ENCODE measurements at places on chromosomes 3 and 15.
A peak's percentile ranks its signal among the peaks of the same experiment; 100 is the strongest.

- DNase-seq = no peak
These were observed 38.4 kb downstream of the NDUFB4 start for GRCh38 chr3:120634539-120634938.

GRCh38 chr15:51024735-51025453 lies 69.8 kb downstream of the TNFAIP8L3 start:
- no peak for DNase-seq

- no peak for DNase-seq
These were observed 104.4 kb downstream of the TMCO5A start for GRCh38 chr15:38038659-38039442.

- no peak for DNase-seq
These were observed 48.8 kb upstream of the TMCO5A start for GRCh38 chr15:37885651-37886050.

DNA sequence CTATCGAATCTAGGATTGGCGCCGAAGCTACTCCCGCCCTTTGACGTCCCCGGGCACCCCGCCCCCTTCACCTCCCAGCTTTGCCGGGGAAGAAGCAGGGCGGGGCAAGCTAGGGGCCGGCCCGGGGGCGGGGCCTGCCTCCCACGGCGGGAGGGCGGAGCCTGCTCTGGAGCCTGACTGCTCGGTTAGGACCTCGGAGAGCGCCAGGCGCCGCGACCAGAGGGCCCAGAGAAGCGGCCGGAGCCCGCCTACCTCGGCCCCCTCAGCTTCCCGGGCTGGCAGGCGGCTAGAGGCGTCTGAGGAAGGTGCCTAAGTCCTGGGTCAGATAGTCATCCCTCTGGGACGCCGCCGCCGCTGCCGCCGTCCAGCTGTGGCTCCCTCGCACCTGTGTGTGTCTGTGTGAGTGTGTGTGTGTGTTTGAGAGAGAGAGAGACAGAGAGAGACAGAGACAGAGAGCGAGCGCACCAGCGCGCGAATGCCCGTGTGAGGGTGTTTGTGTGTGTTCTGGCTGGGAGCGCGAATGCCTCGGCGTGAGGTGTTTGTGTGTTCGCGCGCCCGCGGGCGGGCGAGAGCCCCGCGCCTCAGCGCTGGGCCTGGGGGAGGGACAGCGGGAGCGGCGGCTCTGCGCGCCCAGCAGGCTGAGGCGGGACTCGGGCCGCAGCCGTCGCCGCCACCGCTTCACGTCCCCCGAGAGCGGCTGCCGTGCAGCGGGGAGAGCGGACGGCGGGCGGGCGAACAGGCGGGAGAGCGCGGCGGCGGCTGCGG lies at the start of gene STXBP5L:
TSS of gene STXBP5L (plus strand) at position 176 of the 765 bp plus-strand sequence. CDS start 1,374 bp downstream, outside the sequence.
- DNase-seq = peak; percentile 84

DNA sequence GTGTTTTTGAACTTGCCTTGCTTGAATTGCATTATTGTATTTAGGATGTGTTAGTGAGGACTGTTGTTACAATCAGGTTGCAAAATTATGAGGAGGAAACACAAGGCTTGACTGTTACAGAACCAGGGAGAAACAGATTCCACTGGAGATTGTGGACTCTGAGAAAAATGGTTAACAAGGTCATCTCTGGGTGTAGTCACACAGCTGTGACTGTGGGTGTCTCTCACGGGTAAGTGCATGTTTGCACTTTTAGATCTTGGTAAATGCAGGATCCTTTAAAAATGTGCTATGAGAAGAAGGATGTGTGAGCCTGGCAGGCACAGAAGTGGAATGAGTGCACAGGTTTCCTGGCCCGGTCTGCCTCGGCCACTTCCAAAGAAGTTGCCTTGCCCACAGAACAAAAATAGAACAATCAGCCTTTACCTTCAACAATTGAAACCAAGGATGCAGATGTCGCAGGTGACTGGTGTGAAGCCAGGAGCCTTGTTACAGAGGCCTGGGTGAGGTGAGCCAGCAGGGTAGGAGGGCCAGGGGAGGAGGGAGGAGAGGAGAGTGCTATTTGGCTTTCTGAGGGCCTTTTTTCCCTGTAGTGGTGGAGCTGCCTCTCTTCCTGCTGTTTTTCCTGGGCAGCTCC lies 68.0 kb downstream of the ABHD5 start:
- DNase-seq = no peak

DNA sequence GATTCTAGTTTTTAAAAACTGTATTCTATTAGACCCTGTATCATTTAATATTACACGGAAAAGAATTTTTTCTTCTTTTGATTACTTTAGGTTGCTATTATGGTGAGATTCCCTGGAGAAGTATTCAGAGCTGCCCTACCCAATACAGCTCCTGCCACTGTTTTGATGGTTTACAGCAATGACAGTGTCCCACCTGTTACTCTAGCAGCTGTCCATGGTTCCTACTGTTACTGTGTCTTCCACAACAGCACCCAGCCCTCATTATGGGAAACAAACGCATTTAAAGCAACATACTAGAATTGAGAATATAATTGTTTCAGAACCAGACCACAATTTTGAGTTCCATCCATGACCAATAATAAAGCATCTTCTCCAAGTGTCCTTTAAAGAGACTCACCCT lies 450.7 kb downstream of the SHQ1 start:
- no peak for DNase-seq

GRCh38 chr15:90337256-90337655 lies 14.8 kb upstream of the ZNF774 start:
- no peak for DNase-seq

GRCh38 chr15:74982183-74982582 lies 13.2 kb upstream of the SCAMP5 start:
- DNase-seq = no peak

GRCh38 chr15:85330901-85331588 lies 49.4 kb upstream of the AKAP13 start:
- peak; percentile 3 for DNase-seq

DNA sequence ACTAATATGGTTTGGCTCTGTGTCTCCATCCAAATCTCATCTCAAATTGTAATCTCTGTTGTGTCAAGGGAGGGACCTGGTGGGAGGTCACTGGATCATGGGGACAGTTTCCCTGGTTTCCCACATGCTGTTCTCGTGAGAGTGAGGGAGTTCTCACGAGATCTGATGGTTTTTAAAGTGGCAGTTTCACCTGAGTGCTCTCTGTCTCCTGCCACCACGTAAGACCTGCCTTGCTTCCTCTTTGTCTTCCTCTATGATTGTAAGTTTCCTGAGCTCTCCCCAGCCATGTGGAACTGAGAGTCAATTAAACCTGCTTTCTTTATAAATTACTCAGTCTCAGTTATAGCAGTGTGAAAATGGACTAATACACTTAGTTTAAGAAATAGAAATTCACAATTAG lies 228.9 kb downstream of the CD47 start:
- DNase-seq = no peak

DNA sequence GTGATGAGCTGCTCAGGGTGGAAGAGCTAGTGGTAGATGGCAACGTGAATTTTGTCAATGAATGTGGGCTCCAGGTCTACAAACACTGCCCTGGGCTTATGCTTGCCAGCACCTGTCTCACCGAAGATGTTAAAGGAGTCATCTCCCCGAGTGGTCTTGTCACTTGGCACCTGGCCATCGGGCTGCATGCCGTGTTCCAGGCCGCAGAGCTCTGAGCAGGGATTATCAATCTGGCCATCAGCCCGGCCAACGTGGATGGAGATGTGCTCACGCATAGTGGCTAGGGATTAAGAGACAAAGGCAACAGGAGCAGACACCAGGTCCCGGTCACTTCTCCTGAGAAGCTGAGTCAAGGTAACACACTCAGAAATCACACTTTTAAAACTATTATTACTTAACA lies 54.8 kb upstream of the ACTC1 start:
- DNase-seq = no peak

DNA sequence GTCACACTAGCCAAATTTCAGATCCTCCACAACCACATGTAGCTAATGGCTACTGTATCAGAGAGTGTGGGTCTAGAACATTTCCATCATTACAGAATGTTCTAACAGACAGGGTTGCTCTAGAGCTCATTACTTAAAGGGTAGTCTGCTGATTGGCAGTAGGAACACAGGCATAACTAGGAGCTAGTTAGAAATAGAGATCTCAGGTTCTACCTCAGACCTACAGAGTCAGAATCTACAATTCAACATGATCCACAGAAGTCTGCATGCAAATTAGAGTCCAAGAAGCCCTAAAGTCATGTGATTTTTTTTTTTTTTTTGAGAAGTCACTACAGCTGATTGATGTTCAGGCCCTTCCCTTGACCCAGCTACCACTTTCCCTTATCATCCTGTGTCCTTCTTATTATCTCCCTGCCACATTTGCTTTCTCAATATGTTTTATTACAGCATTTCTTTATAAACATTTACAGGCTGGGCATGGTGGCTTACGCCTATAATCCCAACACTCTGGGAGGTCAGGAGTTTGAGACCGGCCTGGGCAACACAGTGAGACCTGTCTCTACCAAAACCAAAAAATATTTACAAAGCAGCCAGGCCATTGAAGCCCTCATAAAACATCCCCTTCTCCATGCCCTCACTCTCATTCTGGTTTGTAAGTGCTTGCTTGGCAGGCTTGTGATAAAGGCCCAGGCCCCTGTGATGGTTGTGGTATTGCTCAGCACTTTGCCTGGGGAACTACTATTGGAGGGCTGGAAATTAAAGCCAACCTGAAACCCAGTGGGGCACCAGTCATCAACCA lies 3.8 kb upstream of the ABHD5 start:
- no peak for DNase-seq

DNA sequence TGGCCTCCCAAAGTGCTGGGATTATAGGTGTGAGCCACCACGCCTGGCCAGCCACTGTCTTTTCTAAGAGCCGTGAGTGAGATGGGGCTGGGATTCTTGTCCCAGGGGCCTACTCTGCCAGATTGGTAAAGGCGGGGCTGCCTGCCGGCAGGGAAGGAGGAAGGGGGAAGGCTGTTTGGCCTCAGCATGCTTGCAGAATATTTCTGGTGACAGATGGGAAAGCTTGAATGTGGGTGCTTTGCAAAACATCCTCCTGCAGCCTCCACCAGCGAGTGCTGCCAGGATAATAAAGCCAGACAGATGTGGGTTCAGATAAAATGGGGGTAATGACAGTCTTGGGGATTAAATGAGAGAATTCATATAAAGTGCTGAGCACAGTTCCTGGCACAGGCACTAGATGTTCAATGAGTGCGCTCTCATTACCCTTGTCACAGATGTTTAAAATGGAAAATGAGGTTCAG lies 19.8 kb upstream of the ACOX2 start:
- DNase-seq = no peak

DNA sequence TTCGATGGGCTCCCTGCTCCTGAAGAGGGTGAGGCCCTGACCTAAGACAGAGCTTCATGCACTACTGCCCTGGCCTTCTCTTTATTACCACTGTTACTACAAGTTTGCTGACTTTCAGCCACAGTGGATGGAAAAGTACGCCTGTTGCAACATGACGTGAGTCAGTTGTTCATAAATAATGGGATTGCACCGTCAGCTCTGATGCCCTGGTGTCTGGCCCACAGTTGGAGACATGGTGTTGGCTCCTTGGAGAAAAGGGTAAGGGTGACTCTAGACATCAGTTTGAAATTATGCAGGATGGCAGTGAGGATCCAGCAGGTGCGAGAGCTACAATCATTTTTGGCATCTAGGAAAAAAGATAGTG lies 5.5 kb downstream of the PAQR5 start:
- no peak for DNase-seq

- DNase-seq = no peak
These were observed 285.8 kb upstream of the GADL1 start for GRCh38 chr3:31180274-31180673.

DNA sequence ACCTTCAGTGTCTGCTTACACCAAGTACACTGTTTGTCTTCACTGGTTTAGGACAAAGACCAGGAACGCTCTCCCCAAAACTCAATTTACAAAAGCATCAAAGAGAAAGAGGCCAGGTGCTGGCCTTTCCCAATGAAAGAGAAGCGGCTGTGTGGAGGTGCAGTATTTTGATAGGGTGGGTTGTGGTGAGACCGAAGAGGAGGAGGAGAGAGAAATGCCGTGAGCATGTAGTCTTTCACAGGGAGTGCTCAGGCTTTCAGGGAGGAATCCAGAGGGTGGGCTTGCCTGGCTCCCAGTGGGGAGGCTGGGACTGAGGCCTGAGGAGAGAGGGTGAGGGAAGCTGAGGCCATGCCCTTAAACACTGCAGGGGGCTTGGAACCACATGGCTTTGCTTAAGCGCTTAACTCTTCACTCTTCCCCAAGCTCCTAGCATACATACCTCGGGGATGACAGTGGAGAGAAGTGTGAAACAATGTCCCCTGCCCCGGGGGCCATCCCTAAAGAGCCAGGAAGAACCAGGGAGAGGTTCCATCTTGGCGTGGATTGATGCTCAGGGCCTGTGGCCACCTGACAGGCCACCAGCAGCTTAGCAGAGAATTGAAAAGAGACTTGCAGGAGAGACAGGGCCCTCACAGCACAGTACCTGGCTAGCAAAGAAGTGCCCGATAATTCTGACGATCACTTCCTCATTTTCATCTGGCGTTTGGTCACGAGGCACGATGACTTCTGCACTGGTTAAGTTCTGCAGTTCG lies 60.5 kb downstream of the SENP2 start:
- DNase-seq = no peak

DNA sequence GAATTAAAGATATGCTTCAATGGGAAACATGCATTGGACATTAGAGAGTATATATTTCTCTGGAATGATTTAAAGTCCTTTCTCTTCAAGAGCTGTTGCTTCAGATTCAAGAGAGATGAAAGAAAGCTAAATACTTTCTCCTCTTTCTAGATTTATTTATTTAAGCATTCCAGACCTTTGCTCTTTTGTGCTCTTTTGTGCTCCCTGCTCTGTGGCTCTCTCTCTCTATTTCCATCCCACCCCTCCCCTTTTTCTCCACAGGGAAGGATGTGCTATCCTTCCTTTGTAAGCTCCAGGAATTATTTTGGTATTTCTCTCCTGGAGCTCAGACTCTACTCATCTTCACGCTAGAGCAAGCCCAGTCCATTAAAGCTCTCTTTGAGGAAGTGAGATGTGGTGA lies 871.9 kb upstream of the GBE1 start:
- DNase-seq = no peak

GRCh38 chr3:176623468-176624150 lies 573.7 kb downstream of the TBL1XR1 start:
- DNase-seq = no peak

GRCh38 chr3:97070302-97070701 lies 255.9 kb downstream of the EPHA6 start:
- no peak for DNase-seq

GRCh38 chr3:5341610-5342009 lies 154.1 kb downstream of the EDEM1 start:
- no peak for DNase-seq

GRCh38 chr15:63188926-63189871 lies at the start of gene RAB8B:
TSS of gene RAB8B (plus strand) at chr15:63189606. CDS start at chr15:63189625, 19 bp downstream.
- DNase-seq = peak; percentile 49

- no peak for DNase-seq
These were observed 46.2 kb downstream of the TBL1XR1 start for GRCh38 chr3:177150970-177151627.

DNA sequence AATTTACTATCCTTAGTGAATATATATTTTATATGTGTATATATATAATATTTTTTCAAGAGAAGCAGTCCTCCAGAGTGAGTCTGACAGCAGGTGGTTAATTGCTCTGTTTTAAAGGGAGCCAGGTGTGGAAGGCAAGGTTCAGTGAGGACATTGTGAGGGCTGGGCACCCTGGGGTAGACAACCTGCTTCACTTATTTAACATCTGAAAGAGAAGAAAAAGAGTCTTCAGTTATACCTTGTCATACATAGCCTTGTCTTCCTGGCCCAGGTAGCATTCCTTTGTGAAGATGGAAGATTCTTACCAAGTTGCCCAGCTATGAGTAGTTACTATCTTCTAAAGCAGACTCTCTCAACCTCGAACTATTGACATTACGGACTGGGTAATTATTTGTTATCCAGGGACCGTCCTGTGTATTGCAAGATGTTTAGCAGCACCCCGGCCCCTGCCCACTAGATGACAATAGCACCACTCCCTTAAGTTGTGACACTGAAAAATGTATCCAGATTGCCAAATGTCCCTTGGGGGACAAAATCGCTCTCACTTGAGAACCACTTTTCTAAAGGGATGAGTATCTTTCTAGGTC lies 336.0 kb upstream of the TRIM42 start:
- DNase-seq = no peak

All from NCI-H187 (cell line).